Stimulated activated CD8-positive, alpha-beta memory T cell treated with anti-CD3 and anti-CD28 coated beads, Interleukin-12 subunit alpha, Interleukin-12 subunit beta, amount 100 ng/mL, for 4 hours (primary cell): ENCODE measurements at places on chromosomes 5 and 9.

DNA sequence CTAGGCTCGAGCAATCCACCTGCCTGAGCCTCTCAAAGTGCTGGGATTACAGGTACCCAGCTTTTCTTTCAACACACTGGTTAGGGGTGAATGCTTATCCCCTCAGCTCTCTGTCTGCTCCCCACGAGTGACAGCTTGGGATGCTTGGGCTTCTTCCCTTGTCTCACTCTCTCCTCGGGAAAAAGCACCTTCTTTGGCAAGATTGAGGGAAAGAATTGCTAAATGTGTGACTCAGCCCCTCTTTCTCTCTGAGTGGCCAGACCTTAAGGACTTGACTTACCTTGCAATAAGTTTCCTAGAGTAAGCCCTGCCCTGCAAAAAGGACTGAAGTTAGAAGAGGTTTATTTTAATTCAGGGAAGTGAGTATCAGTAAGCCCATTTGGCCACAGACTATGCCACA lies 68.1 kb upstream of the ERBIN start:
- no peak for DNase-seq

GRCh38 chr5:33631786-33632185 lies 191.0 kb downstream of the TARS1 start:
- DNase-seq = no peak

DNA sequence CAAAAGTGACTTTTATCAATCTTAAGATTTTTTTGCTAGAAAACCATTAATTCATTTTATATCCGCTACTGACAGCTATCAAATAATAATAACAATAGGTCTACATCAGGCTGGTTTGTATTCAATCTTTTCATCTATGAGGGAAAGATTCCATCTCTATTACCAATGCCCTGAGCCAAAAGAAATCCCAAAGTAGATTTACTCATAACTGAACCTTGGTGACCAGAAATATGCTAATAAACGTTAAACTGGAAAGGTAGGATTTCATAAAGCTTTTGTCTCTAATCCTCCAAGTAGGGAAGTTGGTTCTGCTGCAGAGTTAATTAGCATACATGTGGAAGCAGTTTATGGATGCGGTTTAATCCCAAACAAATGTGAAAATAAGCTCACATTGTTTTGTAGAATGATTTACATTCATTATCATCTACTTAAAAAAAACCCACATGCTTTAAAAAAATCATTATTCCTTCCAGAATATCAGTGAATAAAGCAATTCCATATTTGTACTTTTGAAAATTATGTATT lies 715.5 kb downstream of the CETN3 start:
- no peak for DNase-seq

GRCh38 chr9:90044263-90044662 lies 439.5 kb downstream of the GADD45G start:
- DNase-seq = no peak

GRCh38 chr9:105441616-105442160 lies 6.1 kb upstream of the FSD1L start:
- DNase-seq = no peak

- no peak for DNase-seq
These were observed at the start of gene FGF10 for GRCh38 chr5:44389090-44389822. TSS of gene FGF10 (minus strand) at chr5:44389420. CDS start at chr5:44388682, 738 bp downstream.

GRCh38 chr5:104184264-104184663 lies 621.7 kb upstream of the NUDT12 start:
- DNase-seq = no peak

- no peak for DNase-seq
These were observed 76.3 kb downstream of the FOCAD start for GRCh38 chr9:20760246-20760891.

DNA sequence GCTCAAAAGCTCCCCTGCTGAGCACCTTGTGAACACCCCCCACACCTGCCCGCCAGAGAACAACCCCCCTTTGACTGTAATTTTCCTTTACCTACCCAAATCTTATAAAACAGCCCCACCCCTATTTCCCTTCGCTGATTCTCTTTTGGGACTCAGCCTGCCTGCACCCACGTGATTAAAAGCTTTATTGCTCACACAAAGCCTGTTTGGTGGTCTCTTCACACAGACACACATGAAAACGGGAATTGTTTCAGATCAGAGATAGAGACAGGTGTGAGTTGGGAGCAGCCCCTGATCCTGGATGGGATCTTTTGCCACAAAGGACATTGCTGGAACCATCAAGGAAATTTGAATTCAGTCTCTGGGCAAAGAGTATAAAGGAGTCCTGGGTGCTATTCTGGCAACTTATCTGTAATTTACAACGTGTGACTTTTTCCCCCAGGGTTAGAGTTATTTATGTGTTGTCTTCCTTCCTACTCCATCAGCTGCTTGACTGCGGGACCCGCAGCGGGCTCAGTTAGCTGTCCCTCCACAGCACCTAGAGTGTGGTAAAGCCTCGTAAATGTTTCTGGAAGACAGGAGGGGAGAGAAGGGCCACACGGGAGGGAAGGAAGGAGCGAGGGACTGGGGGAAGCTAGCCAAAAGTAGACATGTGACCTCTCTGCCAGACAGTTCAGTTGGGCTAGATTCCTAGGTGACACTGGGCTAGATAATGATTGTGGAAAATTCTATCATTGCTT lies 437.0 kb downstream of the ZNF608 start:
- no peak for DNase-seq

GRCh38 chr9:133780404-133780945 lies 42.3 kb upstream of the SARDH start:
- DNase-seq = no peak

- DNase-seq = no peak
These were observed 294.8 kb upstream of the KLF4 start for GRCh38 chr9:107784235-107784958.

- no peak for DNase-seq
These were observed 807.7 kb upstream of the CDH6 start for GRCh38 chr5:30385754-30386153.

GRCh38 chr9:86315078-86315477 lies 32.7 kb upstream of the ISCA1 start:
- DNase-seq = no peak

DNA sequence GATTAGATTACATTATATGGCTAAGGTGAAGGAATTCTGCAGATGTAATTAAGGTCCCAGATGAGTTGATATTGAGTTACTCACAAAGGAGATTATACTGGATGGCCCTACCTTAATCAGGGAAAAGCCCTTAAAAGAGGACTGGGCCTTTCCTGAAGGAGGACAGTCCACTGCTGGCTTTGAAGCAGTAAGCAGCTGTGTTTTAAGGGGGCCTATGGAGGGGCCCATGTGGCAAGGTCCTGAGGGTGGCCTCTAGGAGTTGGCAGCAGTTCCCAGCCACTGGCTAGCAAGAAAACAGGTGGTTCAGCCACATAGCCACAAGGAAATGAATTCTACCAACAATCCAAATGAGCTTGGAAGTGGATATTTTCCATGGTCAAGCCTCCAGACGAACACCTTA lies 36.4 kb upstream of the GDNF start:
- no peak for DNase-seq

DNA sequence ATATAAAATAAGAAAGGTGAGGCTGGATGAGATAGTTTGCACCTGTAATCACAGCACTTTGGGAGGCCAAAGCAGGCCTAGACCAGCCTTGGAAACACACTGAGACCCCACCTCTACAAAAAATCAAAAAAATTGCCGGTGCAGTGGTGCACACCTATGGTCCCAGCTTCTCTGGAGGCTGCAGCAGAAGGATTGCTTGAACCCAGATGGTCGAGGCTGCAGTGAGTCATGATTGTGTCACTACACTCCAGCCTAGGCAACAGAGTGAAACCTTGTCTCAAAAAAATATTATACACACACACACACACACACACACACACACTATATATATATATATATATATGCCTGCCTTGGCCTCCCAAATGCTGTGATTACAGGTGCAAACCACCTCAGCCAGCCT lies 1.3 kb downstream of the SLC35D2 start:
- DNase-seq = no peak
